ENCODE measurements at places on chromosomes 13 and 19. TPM values are rescaled to one million over a fixed set of nuclear protein-coding genes. Genes with fewer than 3 reads are reported as not detected.
A peak's percentile ranks its signal among the peaks of the same experiment; 100 is the strongest.

The NLRP4 gene
- total RNA-seq: not detected

The AZU1 gene
- 0.25 TPM for total RNA-seq

The EPS8L1 gene
- total RNA-seq: 5.1 TPM

The PSG2 gene
- total RNA-seq: not detected

The CALR gene
- 522 TPM for total RNA-seq

- no peak for DNase-seq
These were observed 318.4 kb upstream of the OBI1 start for GRCh38 chr13:78977311-78977710.

- no peak for DNase-seq
These were observed 21.7 kb downstream of the UBE2L5 start for GRCh38 chr13:30443957-30444404.

DNA sequence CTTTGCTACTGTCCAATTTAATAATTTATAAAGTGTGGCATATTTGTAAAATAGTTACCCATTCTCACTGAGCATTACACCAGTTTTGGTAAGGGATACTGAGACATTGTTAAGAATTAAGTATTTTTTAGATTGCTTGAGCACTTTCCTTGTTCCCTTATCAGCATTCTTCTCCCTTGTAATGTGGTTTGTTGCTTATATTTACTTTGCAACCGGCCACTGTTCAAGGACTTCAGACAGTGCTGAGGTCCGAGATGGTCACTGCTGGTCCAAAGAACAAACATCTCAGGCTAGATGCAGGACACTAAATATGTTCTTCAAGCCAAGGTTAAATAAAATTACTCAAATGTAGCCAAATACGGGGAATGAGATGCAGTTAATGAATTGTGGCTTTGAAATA is 161.4 kb downstream of the TM9SF2 start:
- no peak for DNase-seq

DNA sequence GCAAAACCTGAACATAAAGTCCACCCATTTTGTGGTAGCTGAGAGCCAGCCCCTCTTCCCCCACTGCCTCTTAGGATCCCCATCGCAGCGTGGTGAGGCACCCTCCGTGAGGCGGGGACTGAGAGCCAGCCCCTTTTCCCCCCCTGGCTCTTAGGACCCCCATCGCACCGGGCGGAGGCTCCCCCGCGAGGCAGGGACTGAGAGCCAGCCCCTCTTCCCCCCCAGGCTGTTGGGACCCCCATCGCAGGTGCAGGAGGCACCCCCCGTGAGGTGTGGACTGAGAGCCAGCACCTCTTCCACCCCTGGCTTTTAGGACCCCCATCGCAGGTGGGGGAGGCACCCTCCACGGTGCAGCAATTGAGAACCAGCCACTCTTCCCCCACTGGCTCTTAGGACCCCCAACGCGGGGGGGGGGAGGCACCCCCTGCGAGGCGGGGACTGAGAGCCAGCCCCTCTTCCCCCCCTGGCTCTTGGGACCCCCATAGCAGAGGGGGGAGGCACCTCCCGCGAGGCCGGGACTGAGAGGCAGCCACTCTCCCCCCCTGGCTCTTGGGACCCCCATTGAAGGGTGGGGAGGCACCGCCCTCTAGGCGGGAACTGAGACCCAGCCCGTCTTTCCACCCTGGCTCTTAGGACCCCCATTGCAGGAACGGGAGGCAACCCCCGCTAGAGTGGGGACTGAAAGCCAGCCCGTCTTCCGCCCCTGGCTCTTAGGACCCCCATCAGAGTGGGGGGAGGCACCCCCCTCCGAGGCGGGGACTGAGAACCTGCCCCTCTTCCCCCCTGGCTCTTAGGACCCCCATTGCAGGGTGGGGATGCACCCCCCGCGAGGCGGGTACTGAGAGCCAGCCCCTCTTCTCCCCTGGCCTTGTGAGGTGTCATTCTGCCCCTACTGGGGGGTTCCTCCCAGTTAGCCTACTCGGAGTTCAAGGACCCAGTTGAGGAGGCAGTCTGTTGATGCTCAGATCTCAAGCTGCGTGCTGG is 366.4 kb upstream of the SPRY2 start:
- no peak for DNase-seq

GRCh38 chr13:33721724-33722123 is 96.2 kb upstream of the RFC3 start:
- DNase-seq: no peak

DNA sequence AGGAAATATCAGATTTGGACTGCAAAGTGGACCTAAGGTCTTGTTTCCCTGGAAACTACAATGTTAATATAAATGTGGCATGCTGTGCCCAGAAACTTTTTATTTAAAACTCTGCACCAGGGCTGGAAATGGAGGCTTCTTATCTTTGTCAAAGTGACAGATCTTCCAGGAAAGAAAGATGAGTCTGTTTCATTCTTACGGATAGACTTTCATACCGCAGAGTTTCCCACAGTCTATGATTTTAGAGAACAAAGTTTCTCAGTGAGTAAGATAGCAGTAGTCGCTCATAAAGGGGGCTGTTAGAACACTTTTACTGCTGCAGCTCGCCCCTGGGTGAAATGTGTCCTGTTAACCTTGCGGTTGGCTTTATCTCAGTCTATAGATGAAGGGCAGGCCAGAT is 6.7 kb downstream of the CLEC11A start:
- DNase-seq: no peak

DNA sequence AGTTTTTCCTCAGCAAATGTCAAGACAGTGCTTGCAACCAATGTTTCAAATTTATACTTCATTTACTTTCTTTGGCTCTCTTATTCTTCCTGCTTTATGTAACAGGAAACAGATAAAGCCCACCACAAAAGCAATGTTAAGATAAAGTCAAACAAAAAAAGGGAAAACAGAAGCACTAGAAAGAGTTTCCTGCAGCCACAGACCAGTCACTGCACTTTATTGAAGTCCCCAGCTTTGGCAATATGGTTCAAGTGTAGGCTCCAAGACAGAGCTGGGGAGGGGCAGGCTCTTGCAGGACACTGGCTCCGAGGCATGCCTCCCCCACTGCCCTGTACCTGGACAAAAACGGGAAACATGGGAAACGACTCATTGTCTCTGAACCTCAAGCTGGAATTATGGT is 15.3 kb upstream of the CDC16 start:
- DNase-seq: no peak

GRCh38 chr13:109602356-109602755 is 184.0 kb downstream of the IRS2 start:
- DNase-seq: no peak

GRCh38 chr19:27828829-27829228 is 1384.1 kb downstream of the UQCRFS1 start:
- DNase-seq: no peak

DNA sequence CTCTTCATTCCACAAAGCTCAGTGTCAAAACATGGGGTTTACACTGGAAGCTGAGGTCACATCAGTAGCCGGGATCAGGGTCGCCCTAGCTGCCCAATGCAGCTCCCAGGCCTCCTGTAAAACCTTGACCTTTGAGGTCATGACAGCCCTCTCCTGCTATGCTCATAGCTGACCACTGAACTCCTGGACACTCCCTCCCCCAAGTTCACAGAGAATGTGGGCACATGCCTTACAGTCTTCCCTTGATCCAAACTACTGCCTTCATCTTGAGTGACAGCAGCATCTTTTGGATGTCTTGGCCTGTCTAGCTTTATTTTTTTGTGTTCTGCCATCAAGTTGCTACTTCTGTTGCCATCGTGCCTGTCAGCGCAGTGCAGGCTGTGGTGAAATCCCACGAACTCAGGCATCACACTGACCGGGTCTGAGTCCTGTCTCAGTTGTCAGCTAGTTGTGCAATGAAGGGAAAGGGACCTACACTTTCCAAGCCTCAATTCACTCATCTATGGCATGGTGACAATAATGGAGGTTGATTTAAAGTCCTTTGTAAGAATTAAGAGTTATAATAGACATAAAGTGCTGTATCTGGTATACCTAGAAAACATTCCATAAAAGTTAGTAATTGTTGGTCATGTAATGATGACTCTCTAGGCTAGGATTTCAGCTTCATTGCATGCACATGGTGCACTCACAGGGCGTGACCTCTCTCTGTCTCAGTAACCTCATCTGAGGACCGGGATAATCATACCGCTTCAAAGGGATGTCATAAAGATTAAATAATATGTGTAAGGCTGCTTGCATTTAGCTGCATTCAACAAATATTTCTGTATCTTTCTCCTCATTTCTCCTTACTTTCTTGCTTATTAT is 16.4 kb upstream of the ALOX5AP start:
- no peak for DNase-seq

DNA sequence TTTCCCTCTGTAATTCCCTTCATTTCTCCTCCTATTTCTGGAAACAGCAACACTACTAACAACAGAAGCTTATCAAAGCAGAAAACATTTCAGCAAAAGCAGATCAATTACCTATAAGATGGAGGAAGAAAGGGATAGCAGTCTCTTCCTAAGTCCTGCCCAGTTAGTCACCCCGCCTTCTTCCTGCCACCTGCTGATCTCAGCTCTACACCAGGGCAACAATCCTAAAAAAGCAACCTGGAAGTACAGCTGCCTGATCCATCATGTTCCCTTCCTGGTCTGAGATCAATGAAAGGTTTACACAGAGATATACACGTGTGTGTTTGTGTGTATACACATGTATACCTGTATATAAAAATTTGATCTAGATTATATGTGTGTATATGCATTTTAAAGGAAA is 59.4 kb downstream of the TSC22D1 start:
- no peak for DNase-seq

DNA sequence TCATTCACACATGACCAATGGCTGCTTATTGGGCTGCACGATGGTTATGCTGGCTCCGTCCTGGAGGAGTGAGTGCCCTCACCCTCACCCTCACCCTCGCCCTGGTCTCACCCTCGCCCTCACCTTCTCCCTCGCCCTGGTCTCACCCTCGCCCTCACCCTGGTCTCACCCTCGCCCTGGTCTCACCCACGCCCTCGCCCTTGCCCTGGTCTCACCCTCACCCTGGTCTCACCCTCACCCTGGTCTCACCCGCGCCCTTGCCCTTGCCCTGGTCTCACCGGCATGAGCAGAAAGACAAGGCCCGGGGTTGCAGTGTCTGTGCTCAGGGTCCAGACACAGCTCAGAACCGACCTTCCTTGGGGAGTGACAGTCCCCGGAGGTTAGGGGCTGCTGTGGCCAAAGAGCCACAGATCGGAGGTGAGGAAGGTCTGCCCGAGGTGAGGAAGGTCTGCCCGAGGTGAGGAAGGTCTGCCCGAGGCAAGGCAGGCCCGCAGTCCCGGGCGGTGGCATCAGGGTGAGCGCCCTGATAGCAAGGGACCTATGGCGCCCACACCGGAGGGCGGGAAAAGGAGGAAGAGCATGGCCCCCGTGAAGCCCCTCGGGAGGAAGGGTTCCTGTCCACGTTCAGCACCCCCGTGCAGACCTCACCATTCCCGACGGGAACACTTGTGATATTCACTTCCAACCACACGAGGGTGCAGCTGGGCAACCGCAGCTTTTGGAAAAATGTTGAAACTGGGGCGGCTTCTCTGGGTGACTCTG is 65.6 kb downstream of the MCF2L start:
- no peak for DNase-seq

- DNase-seq: no peak
These were observed 40.0 kb downstream of the PIN1 start for GRCh38 chr19:9875031-9875627.

- peak; percentile 79 for DNase-seq
These were observed at the start of gene ZNF714 for GRCh38 chr19:21082011-21082975. TSS of gene ZNF714 (plus strand) at chr19:21082203. CDS start at chr19:21098269, 16,066 bp downstream.

DNA sequence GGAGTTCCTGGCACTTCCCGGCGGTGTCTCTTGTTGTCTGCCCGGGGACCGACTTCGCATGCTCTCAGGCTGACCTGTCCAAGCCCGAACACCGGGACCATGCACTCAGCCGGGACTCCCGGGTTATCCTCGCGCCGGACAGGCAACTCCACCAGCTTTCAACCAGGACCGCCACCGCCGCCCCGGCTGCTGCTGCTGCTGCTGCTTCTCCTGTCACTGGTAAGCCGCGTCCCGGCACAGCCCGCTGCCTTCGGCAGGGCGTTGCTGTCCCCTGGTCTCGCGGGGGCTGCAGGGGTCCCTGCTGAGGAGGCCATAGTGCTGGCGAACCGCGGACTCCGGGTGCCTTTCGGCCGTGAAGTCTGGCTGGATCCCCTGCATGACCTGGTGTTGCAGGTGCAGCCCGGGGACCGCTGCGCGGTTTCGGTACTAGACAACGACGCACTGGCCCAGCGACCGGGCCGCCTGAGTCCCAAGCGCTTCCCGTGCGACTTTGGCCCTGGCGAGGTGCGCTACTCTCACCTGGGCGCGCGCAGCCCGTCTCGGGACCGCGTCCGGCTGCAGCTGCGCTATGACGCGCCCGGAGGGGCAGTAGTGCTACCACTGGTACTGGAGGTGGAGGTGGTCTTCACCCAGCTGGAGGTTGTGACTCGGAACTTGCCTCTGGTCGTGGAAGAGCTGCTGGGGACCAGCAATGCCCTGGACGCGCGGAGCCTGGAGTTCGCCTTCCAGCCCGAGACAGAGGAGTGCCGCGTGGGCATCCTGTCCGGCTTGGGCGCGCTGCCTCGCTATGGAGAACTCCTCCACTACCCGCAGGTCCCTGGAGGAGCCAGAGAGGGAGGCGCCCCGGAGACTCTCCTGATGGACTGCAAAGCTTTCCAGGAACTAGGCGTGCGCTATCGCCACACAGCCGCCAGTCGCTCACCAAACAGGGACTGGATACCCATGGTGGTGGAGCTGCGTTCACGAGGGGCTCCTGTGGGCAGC is 661 bp downstream of the FREM2 start:
- DNase-seq: peak; percentile 27

DNA sequence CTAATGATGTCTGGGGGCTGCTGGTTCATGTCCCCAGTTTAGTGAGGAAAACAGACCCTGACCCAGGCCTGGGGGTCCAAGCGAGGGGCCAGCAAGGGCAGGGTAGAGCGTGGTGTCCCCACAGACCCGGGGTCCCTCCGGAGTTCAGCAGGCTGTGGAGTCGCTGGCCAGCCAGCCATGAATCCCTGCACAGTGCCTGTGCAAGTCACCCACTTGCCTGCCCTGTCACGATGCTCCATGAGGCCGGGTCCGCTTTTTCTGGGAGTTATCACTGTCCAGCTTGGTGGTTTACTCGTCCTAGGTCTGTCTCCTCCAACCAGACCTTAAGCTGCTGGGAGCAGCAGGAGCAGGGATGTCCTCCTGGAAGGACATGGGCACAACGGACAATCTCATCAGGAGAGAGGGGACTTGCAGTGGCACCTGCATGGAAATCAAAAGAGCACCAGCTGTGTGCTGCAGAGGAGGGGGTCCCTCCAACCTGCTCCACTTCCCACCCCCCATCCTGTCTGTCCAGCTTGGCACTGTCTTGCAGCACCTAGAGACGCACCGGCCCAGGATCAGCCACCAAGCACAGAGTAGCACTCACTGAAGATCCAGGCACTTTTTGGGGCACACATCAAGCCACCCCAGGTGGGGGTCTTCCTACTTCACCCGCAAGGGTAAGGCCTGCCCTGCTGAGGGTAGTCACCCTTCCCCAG is 121.8 kb downstream of the URI1 start:
- no peak for DNase-seq

DNA sequence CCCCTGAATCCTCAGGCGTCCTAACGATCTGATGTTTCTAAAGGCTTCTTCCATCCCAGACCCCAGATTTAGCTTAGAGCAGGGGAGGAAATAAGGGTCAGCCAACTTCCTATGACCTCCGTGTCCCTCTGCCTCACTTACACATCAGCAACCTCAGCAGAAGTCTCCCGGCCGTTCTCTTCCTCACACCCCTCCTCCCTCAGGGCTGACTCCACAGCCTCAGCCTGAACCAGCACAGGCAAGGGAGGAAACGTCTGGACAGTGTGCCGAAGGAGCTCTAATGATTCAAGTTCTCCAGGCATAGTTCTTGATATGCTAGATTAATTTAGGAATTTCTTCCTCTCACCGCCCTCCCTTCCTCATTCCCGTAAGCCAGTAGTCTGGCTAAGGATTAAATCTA is 121.4 kb downstream of the NUFIP1 start:
- DNase-seq: no peak

Data from activated naive CD8-positive, alpha-beta T cell treated with anti-CD3 and anti-CD28 coated beads, Interleukin-2, amount 10 ng/mL, durations not matched to agents 7 days and 5 days (primary cell).